Frontal cortex (tissue), 4 donors: ENCODE measurements at places on chromosomes 1 and 21.
A peak's percentile ranks its signal among the peaks of the same experiment; 100 is the strongest.

DNA sequence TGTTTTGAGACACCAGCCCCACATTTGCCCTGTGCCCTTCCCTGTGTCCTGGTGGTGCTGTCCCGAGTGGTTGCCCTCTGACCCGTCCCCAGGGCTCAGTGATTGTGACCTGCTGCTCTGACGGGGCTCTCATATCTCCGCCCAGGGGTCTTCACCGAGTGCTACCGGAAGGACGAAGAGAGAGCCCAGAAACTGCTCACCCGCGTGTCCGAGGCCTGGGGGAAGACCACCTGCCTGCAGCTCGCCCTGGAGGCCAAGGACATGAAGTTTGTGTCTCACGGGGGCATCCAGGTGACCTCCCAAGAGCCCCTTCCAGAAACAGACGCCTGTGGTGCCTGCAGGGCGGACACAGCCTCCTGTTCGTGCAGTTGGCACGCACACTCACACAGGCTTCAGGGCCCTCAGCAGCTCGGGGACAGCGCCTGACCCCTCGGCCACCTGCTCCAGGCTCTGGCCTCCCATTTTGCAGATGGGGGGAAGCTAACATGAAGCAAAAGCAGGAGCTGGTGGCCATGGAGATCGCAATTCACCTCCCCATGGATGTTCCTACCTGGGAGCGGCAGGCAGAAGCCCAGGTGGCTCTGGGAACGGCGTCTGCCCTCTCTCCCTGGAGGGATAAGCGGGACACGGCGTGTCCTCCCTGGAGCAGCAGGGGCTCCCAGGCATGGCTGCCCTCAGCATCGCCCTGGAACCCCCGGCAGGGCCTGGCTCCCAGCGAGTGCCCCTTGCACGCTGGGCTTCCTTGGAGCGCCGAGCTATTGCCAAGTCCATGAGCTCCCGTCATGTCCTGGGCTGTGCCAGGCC lies 45.9 kb downstream of the TRPM2 start:
- DNase-seq = no peak

- DNase-seq = no peak
Measured at GRCh38 chr21:45870421-45870820, 111.1 kb upstream of the COL6A1 start.

DNA sequence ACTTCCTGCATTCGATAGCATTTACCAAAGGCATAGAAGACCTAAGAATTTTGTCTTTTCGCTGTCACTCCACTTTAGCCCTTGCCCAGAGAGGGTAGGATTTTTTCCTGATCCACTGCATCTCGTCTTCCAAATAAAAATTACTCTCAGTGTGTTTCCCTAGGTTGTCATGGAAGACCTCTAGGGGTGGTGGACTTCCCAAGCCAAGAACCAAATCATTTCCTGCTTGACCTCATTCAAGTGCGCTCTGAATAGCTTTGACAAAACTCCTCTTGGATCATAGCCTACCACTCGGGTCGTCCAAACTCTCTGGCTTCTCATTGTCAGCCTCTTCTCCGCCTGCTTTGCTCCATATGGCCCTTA lies 431 bp upstream of the C1orf52 start:
- peak; percentile 21 for DNase-seq

GRCh38 chr1:108010581-108010980 lies 45.6 kb upstream of the VAV3 start:
- DNase-seq = no peak

DNA sequence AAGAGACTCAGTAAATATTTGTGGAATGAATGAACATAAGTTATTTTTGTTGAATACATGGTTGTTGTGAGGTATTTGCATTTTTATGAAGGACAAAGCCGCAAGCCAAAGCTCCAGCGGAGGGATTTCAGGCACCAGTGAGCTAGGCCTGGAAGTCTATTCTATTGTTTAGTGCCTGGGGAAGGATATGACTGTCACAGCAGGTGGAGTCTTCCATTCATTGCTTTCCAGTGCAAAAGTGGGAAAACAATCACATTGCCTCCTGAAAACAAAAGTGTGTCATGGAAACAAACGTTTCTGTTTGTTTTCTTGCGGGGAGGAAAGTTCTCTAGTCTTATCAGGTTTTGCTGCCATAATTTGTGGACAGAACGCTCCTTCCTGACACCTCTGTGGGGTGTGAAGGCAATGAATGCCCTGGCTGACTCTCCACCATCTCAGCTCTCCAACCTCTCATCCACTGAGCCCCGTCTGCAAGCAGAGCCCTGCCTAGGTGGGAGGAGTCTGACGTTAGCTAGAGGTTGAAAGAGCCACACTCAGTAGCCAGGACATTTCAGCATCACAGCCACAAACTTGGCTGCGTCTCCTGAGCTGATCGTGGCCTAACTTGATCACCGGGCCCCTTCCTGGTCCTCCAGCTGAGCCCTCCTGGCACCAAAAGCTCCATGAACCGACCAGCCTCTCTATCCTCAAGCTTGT lies 739.1 kb downstream of the MATN1 start:
- DNase-seq = no peak

DNA sequence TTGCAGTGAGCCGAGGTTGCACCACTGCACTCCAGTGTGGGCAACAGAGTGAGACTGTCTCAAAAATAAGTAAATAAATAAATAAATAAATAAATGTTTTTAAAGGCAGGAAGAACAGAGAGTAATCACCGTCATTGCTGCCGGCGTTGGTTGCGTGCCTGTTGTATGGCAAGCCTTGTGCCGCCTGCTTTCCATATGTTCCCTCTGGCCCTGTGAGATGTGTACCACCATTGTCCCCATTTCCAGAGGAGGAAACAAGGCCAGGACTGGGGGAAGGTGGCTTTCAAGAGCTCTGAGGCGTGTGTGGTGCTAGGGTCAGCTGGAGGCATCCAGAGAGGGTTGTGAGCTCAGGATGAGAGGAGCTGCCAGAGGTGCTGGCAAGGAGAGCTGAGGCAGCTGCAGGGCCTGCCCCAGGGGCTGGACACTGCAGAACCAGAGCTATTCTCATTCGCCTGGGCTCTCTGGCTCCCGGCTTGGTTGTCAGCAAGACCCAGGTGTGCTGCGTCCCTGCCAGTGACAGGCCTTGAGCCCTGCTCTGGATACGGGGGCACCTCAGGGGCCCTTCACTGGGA lies 5.2 kb upstream of the MARCKSL1 start:
- DNase-seq = no peak

- DNase-seq = peak; percentile 73
Measured at GRCh38 chr1:209627732-209628196, 24.5 kb downstream of the LAMB3 start.

DNA sequence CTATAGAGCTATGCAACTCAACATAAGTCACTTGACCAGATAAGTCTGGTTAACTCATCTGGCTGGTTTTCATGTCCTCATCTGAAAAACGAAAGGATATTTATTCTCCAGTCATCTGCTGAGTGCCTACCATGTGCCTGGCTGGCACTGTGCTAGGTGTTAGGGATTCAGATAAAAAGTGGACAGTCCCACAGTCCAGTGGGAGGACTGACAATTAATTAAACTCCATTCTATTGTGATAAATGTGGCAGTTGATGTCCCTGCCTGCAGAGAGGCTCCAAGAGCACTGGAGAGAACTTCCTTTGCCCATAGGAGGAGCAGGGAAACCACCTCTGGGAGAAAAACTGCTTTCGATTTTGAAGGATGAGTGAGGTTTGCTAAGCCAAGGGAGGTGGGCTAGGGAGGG lies 5.4 kb downstream of the NUAK2 start:
- DNase-seq = no peak

DNA sequence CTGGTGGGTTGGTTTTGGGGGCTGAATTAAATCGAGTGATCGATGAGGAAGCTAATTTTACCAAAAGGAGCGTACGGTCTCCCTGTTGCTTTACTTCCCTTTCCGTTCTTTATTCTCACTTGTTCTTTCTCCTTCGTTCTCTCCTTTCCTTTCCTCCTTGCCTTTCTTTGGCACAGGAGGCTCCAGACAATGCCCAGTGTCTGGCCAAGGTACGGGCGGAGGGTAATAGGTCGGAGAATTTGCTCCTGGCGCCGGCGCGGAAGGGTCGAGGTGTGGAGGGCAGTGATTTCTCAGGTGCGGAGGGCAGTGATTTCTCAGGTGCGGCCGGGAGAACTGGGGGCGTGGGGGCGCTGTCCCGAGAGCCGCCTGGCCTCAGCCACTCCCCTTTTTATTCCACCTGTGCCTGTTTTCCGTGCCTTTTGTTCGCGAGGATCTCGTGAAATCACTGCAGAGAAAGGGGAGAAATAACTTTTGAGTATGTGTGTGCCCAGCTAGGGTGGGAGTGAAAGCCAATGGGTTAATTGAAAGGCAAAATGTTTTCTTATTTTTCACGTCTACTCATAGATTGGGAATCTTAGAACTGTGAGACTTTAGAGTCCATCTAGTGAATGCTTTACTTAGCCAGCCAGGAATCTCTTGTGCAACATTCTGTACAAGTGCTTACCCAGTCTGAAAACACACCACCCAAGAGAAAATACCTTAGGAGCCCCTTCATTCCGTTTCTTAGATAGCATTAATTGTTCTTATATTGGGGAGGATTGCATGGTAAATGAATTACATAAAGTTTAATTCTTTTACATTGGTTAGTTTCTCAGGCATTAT lies 1.3 kb downstream of the FNBP1L start:
- no peak for DNase-seq

DNA sequence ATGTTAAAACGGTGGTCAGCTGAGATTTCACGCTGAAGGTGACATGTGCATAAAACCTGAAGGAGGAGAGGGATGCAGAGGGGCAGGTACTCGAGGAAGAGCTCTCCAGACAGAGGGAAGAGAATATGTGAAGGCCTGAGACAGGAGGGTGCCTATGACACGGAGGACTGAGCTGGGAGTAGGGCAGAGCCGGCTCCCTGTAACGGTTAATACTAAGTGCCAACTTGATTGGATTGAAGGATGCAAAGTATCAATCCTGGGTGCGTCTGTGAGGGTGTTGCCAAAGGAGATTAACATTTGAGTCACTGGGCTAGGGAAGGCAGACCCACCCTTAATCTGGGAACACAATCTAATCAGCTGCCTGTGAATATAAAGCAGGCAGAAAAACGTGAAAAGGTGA lies 136.2 kb upstream of the SYT6 start:
- no peak for DNase-seq

GRCh38 chr1:8523666-8524206 lies 205.8 kb downstream of the SLC45A1 start:
- DNase-seq = no peak

DNA sequence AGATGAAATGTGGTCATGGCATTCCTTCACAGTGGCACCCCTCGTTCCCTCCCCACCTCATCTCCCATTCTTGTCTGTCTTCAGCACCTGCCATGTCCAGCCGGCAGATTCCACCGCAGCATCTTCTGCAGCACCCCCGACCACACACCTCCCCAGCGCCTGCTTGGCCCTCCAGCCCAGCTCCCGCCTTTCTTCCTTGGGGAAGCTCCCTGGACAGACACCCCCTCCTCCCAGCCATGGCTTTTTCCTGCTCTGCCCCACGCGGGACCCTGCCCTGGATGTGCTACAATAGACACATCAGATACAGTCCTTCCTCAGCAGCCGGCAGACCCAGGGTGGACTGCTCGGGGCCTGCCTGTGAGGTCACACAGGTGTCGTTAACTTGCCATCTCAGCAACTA lies 67.1 kb upstream of the FAM3B start:
- DNase-seq = no peak

GRCh38 chr21:41186755-41187536 lies 19.0 kb downstream of the BACE2 start:
- DNase-seq = no peak

DNA sequence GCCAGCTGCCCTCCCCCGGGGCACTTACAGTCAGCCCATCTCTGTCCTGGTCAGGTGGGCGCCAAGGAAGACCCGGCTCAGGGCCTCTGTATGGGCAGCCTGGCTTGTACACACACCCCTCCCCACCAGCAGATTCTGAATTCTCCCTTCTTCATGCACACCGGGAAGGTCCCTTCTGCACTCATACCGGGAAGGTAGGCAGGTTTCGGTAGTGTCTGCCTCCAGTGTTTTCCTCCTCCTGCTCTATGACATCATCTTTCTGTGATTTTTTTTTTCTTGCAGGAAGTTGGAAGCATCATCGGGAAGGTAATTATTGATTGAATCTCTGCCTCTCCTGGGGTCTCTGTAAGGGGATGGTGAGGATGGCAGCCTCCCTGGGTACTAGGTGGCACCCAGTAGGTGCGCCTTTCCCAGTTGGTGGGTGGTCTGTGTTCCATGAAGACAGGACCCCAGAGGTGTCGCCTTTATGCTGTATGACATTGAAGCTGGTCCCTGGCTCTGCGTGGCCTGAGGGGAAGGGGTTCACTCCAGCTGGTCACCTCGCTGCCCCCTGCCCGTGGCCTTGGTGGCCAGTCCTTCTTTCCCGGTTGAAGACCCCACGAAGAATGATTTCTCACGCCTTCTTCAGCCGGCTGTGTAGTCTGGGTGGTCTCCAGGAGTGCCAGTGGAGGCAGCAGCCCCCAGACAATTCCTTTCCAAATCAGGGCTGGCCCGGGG lies 82.1 kb upstream of the COL6A1 start:
- DNase-seq = no peak
